ENCODE measurements at places on chromosomes 4 and X.

DNA sequence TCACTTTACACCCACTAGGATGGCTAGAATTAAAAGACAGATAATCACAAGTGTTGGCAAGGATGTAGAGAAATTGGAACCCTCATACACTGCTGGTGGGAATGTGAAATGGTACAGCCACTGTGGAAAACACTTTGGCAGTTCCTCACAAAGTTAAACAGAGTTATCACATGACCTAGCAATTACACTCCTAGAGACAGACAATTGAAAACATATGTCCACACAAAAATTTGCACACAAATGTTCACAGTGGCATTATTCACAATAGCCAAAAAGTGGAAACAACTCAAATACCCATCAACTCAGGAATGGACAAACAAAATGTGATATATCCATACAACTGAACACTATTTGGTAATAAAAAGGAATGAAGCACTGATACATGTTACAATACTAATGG, 5.7 kb downstream of the ZNF280C start:
- DNase-seq, result no peak

GRCh38 chr4:1359144-1359501, 12.1 kb downstream of the UVSSA start:
- DNase-seq, result no peak

DNA sequence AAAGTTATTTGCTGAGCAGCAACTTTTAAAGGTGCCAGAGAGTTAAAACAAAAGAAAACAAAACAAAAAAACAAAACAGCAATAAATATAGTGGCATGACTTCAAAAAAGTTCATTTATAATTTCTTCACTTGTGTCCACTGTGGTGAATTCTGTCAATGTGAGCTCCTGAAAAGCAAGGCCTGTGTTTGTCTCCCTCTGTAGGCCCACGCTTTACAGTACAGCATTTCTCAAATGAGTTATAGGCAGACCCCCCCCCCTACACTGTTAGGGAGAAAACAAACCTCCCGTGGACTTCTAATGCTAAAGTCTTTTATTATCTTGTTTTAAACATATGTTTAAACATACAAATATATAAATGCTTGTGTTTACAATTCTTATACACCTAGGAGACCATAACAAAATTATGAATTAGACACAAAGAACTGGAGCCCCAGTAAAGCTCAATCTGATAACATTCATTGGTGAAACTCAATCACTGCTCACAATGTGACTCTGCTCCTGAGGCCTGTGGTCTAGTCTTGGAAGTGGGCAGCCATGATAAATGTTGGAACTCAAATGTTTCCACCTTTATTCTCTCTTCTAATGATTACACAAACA, 47.0 kb upstream of the SCOC start:
- DNase-seq, result no peak

DNA sequence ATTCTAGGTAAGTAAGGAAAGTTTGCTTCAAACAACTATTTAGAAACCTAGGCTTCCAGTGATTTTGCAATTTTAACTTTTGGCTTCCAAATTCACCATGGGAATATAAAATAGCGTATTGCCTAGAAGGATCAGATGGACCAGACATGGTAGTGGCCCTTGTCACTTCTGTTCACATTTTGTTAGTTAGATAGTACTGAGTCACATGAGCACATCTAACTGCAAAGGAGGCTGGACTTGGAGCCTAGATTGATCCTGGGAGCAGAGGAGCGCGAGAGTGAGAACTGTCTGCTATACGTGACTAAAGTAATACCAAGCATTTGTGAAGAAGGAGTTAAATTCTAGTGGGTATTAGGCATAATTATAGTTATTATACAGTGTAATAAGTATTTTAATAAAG, 102.4 kb downstream of the ARHGAP24 start:
- no peak for DNase-seq

DNA sequence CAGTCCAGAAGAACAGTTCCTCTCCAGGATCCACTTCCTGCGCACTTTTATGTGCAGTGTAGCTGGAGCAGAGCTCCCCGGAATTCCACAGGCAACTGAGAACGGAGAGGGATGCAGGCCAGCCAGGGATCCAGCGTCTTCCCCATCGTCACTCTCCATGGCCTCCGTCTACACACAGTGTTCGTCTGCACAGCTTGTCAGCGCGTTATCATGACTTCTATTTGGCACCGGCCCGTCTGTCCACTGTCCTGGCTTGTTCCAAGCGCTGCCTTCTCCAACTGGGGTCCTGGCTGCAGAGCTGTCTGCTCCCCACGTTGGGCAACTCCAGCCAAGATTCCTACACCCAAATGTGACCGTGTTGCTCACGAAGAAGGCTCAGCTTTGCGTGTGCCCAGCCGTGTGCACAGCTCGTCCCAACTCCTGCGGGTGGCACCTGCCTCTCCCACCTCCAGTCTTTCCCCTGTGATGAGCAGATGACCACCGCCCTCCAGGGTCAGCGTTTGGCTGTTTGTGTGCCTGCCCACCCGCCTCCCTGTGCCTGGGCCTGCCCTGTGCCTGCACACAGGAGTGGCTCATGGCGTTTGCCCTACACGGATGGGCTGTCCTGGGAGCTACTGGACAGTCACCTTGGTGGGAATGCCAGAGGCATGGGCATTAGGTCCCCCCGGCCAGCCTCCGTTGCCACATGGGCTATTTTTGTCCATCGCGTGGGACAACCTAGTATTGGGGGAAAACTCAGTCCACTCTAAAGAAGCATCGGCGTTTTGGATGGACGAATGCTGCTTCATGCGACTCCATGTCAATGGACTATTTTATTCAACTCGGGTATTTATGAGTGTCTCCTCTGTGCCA, 2.2 kb upstream of the CTBP1 start:
- DNase-seq, result no peak
